ENCODE measurements at places on chromosomes 7 and 10.

GRCh38 chr7:157621131-157621681, 284.4 kb downstream of the DNAJB6 start:
- no peak for DNase-seq

DNA sequence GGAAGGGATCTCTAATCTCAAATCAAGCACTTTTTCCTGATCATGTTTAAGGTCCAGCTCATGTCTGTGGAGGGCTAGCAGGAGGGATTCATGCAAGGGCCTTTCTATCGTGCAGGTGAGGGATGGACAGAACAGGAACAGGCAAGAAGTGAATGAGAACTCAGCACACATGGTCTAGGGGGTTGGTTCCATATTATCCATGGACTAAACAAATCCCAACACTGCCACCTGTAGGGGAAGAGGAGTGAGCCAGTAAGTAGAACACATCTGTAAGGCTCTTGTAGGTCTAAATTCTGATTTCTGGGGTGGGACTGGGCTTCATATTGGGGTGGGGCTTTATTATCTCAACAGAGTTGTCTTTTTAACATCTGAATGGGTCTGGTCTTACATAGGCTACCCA, 138.0 kb upstream of the TARP start:
- DNase-seq = no peak

DNA sequence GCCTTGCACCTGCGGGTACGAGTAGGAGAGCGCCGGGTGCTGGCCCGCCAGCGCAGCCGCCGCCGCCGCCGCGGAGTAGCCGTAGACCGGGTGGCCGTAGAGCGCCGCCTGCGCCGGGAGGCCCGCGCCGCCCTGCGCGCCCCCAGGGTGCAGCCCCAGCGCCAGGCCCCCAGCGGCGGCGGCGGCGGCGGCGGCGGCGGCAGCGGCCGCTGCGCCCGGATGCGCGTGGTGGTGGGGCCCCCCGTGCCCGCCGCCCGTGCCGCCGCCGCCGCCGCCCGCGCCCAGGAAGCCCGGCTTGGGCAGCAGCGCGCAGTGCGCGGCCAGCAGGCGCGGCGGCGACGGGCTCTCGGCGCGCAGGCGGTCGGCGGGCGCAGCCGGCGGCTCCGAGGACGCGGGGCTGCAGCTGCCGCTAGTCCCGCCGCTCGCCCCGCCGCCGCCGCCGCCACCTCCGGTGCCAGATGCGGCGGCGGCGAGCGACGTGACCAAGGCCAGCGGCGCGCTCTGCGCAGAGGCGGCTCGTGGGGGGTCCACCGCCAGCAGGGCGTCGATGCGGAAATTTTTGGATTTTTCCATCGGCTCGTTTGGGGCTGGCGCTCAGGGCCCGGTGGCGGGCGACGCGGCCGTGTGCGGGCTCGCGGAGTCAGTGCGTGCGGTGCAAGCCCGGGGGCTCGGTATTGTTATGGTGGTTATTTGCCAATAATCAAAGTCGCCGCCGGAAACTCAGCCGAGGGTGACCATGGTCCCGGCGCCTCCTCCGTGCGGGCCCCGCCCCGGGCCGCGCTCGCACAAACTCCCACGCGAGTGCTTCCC, 480 bp downstream of the MNX1 start:
- DNase-seq = no peak

GRCh38 chr10:105785721-105786120, 1144.6 kb downstream of the SORCS3 start:
- no peak for DNase-seq

- peak; percentile 91 for DNase-seq
These were observed 35.2 kb downstream of the MCU start for GRCh38 chr10:72727130-72727529.

DNA sequence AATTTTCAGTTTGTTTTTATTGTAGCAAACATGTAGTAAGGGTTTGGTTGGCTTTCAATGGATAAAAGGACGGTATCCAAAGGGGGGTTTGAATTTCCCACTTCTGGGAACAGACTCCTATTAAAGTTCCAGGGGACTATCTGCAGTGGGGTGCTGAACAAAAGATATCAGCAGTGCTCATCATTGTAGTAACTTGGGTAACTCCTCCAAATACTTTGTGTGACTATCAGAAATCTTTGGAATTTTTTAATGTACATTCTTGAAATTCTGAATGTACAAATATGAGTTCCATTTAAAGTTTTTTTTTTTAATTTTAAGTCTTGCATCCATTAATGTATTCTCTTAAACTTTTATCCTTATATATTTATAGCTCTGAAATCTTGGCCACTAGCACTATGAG, 42.1 kb downstream of the CYP51A1 start:
- no peak for DNase-seq

- peak; percentile 70 for DNase-seq
These were observed 70.8 kb downstream of the XPNPEP1 start for GRCh38 chr10:109852475-109853037.

- no peak for DNase-seq
These were observed 6.0 kb upstream of the CCDC136 start for GRCh38 chr7:128785738-128786137.

DNA sequence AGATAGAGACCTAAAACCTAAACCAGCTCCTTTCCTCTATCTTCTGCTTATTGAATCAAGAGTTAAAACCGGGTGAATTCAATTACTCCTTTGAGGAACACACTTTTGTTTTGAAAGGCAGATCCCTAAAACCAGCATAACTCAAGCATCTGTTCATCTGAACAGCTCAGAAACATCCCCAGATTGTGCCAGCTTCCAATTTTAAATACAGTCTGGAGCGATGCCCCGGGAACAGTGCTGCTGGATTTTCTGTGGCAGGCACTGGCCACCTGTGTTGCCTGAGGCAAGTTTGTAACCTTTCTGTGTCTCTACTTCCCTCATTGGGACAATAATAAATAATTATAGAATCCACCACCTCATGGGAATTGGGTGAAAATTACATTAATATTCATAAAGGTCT, 281.4 kb upstream of the NFE2L3 start:
- no peak for DNase-seq

- peak; percentile 45 for DNase-seq
These were observed at the start of gene DLX6 for GRCh38 chr7:97005183-97006054. TSS of gene DLX6 (plus strand) at chr7:97005553. CDS start at chr7:97005978, 425 bp downstream.

- DNase-seq = peak; percentile 64
These were observed 282.1 kb downstream of the KCND2 start for GRCh38 chr7:120554960-120555571.

GRCh38 chr7:20083781-20084180, 133.4 kb downstream of the MACC1 start:
- peak; percentile 61 for DNase-seq

DNA sequence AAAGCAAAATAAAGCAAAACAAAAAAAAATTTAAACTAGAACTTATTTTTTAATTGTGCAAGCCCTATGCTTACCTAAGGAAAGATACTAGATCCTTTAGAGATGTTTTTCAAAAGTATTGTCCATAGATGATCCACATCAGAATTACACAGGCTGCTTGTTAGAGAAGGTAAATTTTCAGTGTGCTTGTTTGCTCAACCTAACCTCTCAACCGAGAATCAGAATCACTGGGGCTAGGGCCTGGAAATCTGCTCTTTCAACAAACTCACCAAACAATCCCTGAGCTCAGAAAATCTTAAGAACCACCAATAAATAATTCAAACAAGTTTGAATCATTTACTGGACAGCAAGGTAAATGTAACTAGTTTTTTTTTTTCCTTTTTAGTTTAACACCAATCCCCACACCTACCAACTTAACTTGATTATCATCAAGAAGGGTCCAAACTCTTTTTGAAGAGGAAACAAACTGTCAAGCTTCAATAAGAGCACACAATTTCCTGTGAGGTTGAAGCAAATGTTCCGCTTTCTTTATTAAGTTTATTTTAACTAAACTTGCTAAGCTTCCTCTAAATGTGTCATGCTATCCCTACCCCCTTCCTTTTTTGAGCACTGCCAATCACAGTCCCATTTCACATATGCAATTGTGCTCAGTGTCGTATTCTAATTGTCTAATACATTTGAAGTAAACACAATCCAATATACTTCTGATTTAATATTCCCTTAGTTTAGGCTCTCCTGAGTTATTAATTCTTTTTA, 7.4 kb upstream of the TSPAN33 start:
- DNase-seq = no peak

GRCh38 chr10:13528123-13528874, 515 bp downstream of the BEND7 start:
- DNase-seq = peak; percentile 5

DNA sequence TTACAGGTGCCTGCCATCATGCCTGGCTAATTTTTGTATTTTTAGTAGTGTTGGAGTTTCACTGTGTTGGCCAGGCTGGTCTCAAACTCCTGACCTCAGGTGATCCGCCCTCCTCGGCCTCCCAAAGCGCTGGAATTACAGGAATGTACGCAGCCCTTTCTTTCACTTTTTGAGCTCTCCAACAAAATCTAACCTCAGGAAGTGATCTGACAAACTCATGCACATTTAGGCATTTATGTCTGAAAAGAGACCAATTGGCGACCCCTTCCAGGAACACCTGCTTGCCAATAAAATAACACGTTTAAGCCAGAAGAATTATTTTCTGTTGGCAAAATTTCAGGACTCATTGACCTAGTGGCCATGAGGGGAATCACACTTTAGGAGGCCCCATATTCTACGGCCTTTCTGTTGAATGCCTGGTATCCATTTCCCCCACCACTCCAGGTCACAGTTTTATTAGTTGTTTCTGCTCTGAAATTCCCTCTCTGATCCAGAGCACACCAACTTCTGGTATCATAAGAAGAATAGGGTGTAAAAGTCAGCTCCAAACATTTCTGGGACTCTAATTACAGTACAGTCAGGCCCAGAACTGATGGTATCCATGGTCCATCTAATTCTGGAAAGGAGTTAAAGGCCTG, 65.8 kb upstream of the FRMD4A start:
- no peak for DNase-seq

DNA sequence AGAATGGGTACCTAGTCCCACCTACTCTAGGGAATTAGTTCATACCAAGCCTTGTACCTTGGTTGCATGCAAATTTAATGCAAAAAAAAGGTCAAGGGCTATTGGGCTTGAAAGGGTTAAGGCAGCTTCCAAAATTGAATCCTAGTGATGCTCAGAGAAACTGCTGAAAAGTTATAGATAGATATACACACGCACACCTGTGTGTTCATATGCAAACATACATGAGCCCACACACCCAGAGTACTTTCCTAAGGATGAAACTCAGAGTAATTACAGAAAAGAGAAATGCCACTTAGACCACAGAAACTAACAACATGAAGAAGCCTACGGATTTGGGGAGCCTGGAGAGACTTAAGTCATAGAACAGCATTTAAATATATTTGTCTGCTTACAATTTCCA, 1.5 kb downstream of the SLC25A13 start:
- DNase-seq = no peak

DNA sequence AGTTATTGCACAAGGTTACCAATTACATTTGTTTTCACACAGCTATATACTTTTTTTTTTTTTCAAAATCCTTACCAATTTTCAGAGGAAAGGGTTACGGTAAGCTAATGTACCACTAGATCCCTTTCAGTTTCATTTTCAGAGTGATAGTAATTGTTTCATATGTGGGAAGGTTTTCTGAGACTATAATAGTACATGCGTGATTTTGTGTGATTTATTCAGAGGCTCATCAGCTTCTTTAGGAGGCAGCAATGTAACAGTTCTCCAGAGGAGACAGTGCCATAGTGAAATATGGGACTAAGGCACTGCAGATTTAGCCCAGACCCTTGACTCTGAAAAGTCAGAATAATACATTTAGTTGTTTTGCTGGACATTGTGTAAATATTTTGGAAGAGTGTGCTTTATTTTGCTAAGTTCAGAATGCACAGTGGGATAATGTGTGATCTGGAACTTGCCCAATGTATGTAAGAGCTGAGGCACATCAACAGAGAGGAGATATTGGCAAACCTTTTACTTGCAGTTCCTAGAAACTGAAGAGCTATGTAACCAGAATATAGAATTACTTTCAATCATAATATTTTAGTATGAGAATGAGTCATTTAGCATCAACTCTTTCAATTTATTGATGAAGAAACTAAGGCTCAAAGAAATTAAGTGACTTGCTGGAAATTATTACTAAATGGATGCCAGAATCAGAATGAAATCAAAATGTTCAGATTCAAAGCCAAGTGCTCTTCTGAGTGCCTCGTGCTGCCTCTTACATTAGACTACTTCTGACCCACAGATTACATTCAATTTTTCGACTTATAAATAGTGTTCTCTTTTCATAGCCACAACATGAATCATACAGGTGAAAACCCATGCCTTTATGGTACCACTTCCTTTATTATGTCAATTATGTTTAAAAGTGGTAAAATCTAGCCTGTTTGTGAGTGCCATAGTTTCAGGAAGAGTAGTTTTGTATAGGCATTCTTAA, 207.7 kb upstream of the TEX47 start:
- peak; percentile 32 for DNase-seq

DNA sequence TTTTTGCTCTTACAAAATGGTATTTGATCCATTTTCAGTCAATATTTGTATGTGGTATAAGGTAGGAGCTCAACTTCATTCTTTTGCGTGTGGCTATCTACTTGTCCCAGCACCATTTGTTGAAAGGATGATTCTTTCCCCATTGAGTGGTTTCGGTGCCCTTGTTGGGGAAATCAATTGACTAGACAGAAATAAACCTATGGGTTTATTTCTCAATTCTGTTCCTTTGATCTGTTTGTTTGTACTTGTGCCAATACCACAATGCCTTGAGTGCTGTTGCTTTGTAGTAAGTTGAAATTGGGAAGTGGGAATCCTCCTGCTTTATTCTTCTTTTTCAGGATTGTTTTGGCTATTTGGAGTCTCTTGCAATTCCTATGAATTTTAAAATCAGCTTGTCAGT, 41.0 kb downstream of the SNX10 start:
- DNase-seq = no peak

DNA sequence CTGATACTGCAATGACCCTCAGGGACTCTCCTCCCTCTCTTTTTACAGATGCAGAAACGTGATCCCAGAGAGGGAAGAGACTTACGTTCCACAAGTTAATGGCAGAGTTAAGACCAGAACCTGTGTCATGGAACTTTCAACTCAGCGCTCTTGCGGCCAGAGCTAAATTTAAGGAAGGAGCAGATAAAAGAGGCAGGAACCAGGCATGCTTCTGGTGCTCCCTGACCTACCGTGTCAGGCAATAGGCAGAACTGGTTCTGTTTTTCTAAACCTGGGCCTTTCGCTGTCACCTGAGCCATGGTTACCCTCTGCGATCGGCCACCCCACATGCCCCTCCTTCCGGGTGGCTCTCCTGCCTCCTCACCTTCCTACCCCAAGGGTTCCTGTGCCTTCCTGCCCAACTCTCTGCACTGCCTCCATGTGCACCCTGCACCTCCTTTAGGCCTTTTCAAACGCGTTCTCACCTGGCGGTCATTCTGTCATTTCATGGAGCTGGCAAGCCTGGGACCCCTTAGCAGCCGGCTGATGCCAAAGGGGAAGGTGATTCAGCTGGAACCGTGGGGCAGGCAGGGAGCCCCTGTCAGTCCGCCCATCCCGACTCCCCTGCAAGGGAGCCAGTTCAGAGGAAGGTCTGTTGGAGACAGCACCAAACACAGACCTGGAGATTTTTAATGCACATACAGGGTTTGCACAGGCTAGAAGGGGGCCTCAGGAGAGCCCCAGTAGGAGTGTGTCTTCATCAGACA, 7.7 kb upstream of the GBX1 start:
- no peak for DNase-seq

DNA sequence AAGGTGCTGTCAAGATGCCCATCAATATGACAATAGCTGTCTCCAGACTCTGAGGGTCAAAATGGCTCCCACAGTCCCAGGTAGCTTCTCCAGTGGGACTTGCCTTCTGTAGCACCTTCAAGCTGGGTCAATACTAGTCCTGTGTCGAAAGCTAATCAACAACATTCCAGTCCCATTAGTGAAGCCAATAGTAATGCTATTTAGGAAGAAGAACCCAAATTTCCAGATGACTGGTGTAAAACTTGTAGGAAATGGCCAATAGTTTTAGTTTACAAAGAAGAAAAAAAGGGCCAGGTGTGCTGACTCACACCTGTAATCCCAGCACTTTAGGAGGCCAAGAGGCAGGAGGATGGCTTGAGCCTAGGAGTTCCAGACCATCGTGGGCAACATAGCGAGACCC, 2.0 kb upstream of the SPOCK2 start:
- no peak for DNase-seq
